ENCODE measurements at places on chromosomes 6 and 20.

GRCh38 chr6:39114388-39114703 lies 640 bp downstream of the SAYSD1 start:
- DNase-seq = no peak

DNA sequence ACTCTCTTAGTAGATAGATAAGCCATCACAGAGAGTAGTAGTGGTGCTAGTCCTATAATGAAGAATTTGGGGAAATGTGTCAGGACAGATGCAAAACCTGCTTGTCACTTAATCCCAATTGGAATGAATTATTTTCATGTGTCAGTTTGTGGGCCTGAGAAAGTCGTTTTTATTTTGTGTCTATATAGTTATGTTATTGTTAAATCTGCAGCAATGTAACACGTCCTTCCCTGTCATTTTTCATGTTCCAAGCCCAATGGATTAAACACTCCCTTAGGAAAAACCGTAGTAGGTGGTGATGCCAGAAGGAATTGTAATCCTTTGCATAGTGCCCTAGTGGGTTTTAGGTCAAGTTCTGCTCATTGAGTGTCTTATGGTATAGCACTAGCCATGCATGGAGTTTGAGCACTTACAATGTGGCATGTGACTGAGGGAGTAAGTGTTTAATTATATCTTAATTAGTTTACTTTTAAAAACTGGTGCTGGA lies 105.9 kb upstream of the PRSS16 start:
- no peak for DNase-seq

GRCh38 chr6:36127462-36128016 lies 2.8 kb upstream of the MAPK13 start:
- no peak for DNase-seq

DNA sequence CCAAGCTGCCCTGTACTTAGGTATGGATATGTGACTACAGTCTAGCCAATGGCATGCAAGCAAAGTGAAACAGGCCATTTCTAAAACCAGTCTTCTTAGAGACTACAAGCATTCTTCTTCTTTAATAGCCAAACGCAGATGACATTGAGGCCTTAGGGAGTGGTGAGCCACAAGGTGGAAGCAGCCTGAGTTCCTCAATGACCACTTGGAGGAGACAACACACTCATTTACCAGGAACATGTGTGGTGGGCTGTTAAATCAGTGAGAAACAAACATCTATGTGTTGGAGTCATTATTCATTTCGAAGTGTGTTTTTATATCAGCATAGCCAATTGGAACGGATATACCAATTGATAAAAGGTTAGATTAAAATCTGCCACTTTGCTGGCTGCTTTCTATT lies 122.0 kb downstream of the GFRAL start:
- no peak for DNase-seq

DNA sequence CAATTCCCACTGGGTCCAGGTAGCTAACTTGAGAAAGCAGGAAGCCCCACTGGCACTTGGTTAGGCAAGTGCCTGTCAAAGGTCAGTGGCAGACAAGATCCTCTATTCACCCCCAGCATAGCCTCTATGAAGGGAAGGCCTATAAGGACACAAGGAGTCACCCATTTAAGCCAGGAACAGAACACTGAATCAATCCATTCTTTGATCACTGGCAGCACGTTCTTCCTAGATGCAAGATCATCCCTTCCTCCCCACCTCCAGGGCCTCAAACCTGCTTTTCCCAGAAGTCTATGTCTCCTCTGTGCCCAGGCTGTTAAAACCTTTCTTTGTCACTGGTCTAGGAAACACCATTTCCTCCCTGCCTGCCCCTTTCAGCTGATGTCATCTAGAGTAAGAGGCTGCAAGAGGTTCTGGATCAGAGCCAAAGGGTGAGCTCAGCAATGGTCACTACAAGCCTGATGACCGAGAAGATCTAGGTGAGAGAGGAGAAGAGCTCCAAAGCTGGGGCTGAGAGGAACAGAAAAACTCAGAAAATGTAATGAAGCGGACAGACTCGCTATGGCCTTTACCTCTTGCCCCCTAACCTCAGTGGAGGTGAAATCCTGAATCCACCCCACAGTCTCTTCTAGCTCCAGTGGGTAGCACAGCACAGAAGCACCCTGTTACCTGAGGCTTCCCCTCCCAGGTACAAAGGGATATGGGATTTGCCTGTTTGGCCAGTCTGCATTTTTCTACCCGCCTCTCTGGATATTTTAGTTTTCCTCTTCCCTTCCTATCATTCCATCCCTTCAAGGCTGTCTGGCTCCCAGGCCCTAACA lies 1.8 kb downstream of the GTPBP2 start:
- DNase-seq = no peak

- DNase-seq = no peak
Observed at GRCh38 chr20:58094160-58094559, 134.3 kb downstream of the ANKRD60 start.
